Activated CD4-positive, alpha-beta memory T cell treated with anti-CD3 and anti-CD28 coated beads, Interleukin-2, amount 10 ng/mL, durations not matched to agents 7 days and 5 days (primary cell): ENCODE measurements at places on chromosomes 3 and 15.

GRCh38 chr15:67945951-67946700, 106.3 kb upstream of the RNU6-1 start:
- H3K36me3 ChIP-seq = peaks cover 3% of the 10 kb centered on the region
- H3K27me3 ChIP-seq = peaks cover 3% of the 10 kb centered on the region
- no peak overlapping the region for H3K27ac ChIP-seq
- H3K4me3 ChIP-seq = no peak overlapping the region
- DNase-seq = no peak

- peak overlapping the region; percentile 98 for H3K4me3 ChIP-seq
- peaks cover 52% of the 10 kb centered on the region for H3K4me1 ChIP-seq
- peak overlapping the region; percentile 100 for H3K27ac ChIP-seq
- DNase-seq = no peak
- peaks cover 72% of the 10 kb centered on the region for H3K36me3 ChIP-seq
Measured at GRCh38 chr3:185934767-185935464, 2.9 kb downstream of the TRA2B start.

DNA sequence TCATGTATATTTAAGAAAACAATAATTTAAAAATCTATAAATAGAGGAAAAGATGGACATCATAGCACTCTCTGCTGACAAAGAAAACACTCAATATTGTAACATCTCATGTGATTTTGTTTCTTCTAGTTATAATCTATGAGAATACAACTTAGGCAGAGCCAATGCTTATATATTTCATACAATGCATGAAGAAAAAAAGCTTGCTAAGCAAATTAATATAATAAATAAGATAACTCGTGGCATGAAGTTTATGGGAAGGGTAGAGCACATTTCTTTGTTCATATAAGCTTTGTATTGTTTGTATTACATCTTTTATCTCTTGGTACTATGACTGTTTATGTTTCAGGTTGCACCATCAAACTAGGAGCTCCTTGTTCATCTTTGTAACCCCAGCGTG, 7.6 kb upstream of the ANXA2 start:
- no peak overlapping the region for H3K27ac ChIP-seq
- H3K27me3 ChIP-seq = peaks cover 3% of the 10 kb centered on the region
- peaks cover 33% of the 10 kb centered on the region for H3K4me1 ChIP-seq
- H3K4me3 ChIP-seq = no peak overlapping the region
- no peak for DNase-seq

- no peak for DNase-seq
- peaks cover 12% of the 10 kb centered on the region for H3K4me1 ChIP-seq
- H3K4me3 ChIP-seq = no peak within 1 kb of the TSS
- H3K36me3 ChIP-seq = no peaks in the 10 kb centered on the region
Measured at GRCh38 chr15:74812533-74812932, at the start of gene LMAN1L. LMAN1L (plus strand) TSS chr15:74812835; CDS start chr15:74812855, 20 bp downstream.
